Activated T-helper 1 cell treated with Interleukin-2 at 50 U/mL for 16 hours (primary cell): ENCODE measurements at places on chromosomes 2 and 18.

DNA sequence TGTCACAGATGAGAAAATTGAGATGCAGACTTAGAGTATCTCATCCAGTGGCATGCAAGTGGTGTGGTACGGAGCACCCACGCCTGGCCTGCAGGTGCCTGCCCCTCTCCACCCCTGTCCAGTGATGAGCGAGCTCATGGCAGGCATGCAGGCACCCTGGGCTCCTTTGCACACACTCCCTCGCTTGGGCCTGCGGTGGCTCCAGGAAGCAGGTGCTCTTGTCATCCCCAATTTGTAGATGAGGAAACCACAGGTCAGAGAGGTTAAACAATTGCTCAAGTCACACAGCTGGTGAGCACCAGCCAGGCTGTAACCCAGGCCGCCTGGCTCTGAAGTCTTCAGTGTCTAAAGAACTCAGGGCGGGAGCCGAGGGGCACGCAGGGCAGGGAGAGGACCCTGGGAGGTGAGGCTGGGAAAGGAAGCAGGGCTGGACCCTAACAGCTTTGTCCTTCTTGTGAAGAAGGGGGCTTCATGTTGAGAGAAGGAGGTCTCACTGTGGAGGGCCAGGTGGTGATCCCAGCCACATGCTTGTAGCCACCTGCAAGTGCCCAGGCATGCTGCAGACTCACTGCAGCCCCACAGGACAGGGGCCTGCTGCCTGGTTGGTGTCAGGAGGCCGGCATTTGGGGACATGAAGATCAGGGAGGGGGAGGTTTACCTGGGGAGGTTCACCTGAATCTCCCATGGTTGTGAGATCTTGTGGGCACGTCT lies 166.2 kb downstream of the SH3RF3 start:
- DNase-seq, result no peak

- no peak for DNase-seq
Measured at GRCh38 chr2:237546876-237547395, 19.4 kb upstream of the PRLH start.

DNA sequence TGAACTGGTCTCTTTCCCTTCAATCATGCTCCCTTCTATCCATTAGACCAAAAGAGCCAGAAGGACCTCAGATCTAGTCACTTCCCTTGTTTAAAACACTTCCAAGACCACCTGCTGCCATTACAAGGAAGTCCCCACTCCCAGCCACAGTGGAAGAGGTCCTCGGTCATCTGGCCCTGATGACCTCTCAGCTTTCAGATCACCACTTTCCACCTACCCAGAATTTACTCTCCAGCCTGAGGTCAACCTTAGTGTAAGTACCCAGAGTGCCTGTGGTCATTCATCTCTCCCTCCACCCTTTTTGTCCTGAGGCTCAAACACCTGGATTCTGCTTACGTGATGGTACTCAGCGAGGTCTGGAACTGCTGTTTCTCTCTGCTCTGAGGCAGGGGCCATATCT lies 67.1 kb downstream of the MARCO start:
- no peak for DNase-seq

DNA sequence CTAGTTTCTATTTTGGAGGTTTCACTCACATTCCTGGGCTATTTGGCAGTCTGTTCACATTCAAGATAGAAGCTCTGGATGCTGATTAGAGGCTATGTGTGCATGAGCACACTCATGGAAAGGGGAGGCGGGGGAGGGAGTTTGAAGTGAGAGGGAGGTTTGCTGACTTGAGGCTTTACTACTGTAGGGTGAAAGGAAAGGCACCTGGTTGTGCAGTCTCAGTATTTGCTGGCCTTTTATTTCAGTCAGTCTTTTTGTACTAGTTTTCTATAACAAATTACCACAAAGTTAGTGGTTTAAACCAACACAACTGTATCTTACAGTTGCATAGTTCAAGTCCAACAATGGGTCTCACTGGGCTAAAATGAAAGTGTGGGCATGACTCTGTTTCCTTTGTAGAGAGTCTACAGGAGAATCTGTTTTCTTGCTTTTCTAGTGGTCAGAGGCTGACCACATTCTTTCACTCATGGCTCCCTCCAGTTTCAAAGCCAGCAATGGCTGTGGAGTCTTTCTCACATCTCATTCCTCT lies 47.7 kb upstream of the NR4A2 start:
- DNase-seq, result no peak

GRCh38 chr2:133774654-133775015 lies 206.4 kb upstream of the NCKAP5 start:
- no peak for DNase-seq

GRCh38 chr2:106825161-106825560 lies 60.8 kb downstream of the ST6GAL2 start:
- DNase-seq, result no peak

DNA sequence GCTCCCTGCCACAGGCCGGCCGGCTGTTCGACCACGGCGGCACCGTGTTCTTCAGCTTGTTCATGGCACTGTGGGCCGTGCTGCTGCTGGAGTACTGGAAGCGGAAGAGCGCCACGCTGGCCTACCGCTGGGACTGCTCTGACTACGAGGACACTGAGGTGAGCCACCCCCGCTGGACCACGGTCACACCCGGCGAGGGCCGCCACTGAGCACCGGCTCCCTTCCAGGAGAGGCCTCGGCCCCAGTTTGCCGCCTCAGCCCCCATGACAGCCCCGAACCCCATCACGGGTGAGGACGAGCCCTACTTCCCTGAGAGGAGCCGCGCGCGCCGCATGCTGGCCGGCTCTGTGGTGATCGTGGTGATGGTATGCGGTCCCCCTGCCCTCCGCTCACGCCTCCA lies 20.8 kb downstream of the ANO7 start:
- no peak for DNase-seq

DNA sequence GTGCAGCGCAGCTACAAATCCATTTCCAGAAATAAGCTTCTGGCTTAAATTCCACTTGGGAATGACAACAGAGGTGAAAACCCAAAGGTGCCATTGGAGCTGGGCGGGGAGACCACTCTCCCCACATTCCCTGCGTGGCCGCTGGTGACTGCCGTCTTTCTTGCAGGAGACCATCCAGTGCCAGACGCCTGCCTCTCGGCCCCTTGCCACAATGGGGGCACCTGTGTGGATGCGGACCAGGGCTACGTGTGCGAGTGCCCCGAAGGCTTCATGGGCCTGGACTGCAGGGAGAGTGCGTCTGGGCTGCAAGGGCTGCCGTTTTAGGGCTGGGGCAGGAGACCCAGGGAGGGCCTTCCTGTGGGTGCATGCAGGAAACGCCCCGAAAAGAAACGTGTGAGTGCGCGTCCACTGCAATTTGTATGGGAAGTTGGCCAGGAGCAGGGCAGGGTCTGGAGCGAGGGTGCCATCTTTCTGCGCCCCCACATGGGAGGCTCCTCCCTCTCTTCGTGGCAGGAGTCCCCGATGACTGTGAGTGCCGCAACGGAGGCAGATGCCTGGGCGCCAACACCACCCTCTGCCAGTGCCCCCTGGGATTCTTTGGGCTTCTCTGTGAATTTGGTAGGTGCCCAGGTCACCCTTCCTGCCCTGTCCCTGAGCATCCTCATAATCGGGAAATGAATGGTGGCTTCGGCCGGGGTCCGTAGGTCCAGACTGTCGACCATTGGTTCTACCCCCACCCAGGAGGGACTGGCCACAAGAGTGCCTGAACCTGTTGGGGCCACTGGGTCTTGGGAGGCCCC lies 49.9 kb downstream of the SNED1 start:
- DNase-seq, result no peak

DNA sequence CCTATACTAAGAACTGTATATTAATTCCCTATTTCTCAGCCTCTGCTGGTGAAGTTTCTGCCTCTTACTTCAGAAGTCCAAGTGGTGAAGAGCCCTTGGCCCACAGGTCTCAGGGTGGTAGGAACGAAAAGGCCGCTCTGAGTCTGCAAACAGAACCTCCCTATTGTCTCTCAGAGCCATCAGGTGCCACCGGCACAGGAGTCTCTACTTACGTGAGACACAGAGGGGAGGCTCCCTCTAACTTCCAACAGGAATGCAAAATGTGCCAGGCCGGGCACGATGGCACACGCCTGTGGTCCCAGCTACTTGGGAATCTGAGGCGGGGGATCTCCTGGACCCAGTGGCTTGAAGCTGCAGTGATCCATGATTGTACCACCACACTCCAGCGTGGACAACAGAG lies 143.0 kb downstream of the TPO start:
- no peak for DNase-seq

DNA sequence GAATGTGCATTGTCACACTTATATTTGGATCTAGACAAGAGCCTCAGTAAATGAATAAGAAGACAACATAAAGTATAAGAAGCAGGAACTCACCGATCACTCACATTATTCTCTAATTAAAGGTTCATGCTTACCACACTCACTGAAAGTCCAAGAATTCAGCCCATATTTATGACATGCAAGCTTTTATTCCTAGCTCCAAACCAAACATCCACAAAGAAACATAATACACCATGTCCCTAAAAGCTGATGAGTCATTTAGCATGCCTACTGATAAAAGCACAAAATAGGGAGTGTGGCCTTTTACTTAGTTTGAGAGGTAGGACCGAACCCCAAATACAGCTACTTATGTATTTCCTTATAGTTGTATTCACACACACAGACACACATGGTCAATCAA lies 1094.6 kb upstream of the CDH2 start:
- no peak for DNase-seq

- DNase-seq, result no peak
Measured at GRCh38 chr2:26562811-26563645, 78.1 kb downstream of the CIB4 start.

GRCh38 chr2:189151906-189152305 lies 27.7 kb downstream of the COL5A2 start:
- DNase-seq, result no peak

GRCh38 chr2:191253476-191253875 lies 8.3 kb downstream of the MYO1B start:
- no peak for DNase-seq

DNA sequence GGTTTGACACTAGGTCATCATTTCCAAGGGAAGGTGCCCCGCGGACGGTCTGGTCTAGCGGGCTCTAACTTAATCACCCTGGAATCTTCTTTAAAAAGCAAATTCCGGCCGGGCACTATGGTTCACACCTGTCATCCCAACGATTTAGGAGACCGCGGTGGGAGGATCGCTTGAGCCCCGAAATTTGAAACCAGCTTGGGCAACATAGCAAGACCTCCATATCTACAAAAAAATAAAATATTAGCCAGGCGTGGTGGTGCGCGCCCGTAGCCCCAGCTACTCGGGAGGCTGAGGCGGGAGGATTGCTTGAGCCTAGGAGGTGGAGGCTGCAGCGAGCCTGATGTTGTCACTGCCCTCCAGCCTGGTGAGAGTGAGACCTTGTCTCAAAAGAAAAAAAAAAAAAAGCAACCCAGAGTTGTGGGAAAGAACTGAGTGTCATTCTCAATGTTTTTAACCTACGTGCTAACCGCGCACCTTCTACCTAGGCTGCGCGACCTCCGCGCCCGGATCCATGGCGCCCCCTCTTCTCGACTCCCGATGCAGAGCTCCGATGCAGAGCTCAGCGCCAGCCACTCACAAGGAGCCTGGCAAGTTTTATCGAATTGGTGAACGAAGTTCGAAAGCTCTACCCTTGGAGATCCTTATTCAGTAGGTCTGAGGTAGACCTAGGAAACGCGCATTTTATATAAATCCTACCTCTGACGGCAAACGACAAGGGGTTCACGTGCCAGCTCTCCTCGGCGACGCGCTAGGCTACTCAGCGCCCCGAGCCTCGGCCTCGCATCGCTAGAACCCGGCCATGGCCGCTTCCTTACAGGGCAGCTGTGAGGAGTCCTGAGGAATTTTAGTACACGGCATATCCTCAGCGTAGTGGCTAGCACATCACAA lies 888 bp upstream of the TWSG1 start:
- DNase-seq, result peak; percentile 3

- DNase-seq, result no peak
Measured at GRCh38 chr18:68041327-68041726, 524.8 kb upstream of the DSEL start.

GRCh38 chr2:217223222-217223930 lies 363.5 kb upstream of the TNP1 start:
- DNase-seq, result no peak

DNA sequence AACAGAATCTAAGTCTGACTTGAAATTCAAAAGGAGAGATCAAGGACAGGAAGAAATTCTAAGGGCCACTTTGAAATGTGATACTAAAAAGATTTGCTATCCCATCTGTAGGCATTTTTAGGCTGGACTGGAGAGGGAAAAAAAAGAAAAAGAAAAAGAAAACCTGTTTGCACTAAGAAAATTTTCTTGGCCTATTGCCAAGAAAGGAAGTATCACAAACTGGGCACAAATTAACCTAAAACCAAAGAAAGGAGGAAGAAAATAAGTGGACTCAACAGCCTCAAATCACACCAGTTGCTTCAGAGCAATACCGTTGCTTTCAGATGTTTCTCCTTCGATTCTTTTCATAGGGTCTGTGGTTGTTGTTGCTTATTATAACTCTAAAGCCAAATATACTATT lies 287.9 kb upstream of the VRK2 start:
- no peak for DNase-seq

GRCh38 chr18:8675057-8675456 lies 30.3 kb upstream of the MTCL1 start:
- no peak for DNase-seq

DNA sequence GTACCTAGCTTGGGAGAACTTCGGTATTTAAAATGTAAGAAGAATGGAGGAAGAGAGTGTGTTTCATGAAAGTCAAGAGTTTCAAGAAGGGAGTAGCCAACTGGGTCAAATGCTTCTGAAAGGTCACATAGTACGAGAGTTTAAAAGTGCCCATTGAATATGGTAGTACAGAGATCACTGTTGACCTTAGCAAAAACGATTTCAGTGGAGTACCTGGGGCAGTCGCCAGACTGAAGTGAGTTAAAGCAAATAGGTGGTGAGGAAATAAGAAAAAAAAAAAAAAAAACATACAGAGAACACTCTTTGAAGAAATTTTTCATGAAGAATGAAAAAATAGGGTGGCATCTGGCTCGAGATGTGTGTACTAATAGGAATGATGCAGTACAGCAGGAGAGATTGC lies 11.5 kb downstream of the LIPT1 start:
- DNase-seq, result no peak

DNA sequence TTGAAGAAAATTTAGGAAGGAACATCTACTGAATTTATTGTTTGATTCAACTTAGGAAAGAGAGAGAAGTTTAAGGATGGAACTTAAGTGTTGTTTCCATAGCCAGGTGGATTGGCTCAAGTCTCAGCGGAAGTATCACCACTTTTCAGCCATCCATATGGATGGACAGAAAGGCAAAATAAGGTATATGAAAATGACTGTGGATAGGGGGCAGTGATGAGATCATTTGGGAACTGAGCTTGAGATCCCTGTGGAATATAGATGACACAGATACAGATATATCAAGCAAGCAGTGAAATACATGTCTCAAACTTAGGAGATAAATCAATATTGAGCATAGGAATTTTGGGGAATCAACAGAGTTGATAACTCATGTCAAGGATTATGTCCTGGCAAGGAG lies 1462.7 kb upstream of the NXPH2 start:
- DNase-seq, result no peak

DNA sequence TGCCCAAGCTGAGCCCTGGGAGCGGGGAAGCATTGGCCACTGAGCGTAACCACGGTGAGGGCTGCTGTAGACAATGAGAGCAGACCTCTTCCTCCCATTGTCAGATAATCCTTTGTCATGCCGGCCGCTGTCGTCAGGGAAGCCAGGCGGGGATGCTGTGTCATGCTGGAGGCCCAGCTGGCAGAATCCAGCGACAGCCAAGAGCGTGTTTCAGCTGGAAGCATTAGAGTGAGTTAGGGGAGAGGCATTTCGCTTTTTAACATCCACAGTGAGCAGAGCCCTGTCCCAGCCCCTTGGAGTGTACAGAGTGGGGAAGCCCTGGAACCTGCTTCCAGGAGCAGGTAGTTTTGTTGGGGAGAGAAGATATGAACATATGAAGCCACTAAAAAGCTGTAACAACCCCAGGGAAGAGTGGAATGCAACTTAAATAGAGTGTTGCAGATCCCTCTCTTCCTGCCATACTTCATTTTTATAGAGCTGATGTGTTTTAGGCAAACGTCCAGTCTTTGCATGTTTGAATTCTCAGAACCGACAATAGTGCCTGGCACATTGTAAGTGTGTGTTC lies 7.0 kb downstream of the CTIF start:
- DNase-seq, result no peak
